ENCODE measurements at places on chromosomes 6 and 20.

DNA sequence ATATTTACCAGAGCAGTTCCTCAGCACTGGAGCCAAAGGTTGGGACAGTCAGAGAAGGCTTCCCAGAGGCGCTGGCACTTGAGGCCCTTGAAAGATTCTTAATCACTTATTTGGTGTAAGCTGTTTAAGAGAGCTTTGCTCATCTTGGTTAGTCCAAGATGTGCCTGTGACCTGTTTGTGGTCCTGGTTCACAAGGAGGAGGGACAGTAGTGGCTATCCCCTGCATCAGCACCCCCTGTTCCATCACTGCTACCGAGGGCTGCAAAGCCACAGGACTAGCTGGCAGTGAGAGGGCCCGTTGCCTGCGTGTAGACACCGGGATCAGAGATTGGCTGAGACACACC, 35.7 kb downstream of the VEGFA start:
- no peak for DNase-seq

DNA sequence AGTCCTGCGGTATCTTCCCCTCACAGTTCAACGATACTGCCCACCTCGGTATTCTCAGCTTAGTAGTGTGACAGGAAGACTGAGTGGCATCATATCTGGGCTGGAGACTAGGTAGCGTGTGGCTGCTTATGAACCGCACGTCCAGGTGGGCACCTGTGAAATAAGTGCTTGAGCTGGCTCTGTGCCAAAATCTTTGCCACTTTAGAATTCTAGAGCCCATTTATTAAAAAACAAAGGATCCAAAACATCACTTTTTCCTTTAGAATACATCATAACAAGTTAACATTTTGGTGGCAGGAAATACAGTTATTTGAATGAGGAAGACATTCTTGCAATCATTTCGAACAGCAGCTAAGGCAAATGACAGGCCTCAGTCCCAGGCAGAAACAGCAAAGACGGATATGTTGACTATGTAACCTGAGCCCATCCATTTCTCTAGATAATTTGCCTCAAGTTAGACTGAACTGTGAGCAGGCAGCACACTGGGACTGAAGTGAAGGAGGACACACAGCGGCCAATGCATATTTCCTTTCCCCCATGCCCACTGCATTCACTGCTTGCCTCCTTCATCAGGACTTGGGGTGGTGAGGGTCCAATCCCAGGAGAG, 136.6 kb downstream of the GMDS start:
- DNase-seq: no peak

GRCh38 chr20:15188415-15188814, 851.0 kb upstream of the FLRT3 start:
- no peak for DNase-seq

- no peak for DNase-seq
Measured at GRCh38 chr6:157143171-157143889, 180.0 kb downstream of the TMEM242 start.

- DNase-seq: no peak
Measured at GRCh38 chr6:3232017-3232945, 4.8 kb upstream of the TUBB2B start.

- no peak for DNase-seq
Measured at GRCh38 chr20:60642541-60642940, 609.5 kb upstream of the CDH4 start.

- DNase-seq: no peak
Measured at GRCh38 chr20:61949363-61949713, 116.3 kb downstream of the TAF4 start.

DNA sequence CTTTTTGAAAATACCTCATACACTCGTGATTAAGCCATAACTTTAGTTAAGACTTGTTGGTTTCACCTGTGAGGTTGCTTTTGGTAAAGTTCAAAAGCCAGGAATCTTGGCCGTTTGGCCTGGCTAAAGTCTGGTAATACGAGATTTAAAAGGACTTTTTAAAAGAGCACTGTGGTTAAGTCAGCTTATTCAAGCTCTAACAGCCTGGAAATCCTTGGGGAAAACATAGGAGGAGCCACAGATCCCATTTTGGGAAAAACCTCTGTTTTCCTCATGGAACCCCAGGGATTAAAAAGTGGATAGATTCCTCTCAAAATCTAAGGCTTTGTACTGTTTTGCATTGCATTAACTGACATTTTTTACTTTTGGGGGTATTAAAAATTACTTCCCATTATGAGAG, 13.7 kb upstream of the SLC22A16 start:
- DNase-seq: no peak

DNA sequence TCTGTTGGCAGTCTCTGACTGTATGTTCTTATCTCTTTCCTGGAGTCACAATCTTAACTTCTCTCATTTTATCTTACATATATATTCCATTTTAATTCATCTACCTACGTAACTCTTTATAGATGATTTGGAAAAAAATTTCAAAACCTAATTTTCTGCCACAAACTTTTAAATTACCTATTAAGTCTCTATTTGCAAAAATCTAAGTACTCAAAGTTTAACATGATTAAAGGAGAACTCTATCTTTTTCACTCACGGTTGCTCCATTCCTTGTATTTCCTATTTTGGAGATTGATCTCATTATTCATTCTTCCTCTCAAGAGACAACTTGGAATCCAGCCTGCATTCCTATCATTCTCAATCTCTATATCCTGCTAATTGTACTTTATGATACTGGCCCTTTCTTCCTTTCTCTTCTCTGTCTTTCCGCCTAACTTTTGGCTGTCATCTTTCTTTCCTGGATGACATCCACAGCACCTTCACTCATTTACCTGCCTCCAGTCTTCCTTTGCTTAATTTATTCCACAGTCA, 1071.1 kb upstream of the CITED2 start:
- no peak for DNase-seq

DNA sequence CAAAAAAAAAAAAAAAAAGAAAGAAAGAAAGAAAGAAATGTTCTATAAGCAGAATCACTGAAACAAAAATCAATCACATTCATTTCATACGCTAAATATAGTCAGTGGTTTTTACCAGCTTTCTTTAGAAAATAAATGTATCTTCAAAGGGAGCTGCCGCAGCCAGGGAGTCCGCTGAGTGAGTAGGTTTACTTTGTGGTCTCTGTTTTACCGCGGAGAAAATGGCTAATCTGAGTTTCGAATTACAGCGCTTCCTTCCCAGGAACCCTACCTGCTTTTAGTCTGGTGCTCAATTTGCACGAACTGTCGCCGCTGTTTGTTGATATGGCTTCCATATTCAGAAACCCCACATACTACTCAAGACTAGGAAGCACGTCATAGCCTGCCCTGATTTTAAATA, 102.4 kb downstream of the TFAP2A start:
- DNase-seq: no peak

- no peak for DNase-seq
Measured at GRCh38 chr20:17543531-17544131, 12.5 kb upstream of the BFSP1 start.

DNA sequence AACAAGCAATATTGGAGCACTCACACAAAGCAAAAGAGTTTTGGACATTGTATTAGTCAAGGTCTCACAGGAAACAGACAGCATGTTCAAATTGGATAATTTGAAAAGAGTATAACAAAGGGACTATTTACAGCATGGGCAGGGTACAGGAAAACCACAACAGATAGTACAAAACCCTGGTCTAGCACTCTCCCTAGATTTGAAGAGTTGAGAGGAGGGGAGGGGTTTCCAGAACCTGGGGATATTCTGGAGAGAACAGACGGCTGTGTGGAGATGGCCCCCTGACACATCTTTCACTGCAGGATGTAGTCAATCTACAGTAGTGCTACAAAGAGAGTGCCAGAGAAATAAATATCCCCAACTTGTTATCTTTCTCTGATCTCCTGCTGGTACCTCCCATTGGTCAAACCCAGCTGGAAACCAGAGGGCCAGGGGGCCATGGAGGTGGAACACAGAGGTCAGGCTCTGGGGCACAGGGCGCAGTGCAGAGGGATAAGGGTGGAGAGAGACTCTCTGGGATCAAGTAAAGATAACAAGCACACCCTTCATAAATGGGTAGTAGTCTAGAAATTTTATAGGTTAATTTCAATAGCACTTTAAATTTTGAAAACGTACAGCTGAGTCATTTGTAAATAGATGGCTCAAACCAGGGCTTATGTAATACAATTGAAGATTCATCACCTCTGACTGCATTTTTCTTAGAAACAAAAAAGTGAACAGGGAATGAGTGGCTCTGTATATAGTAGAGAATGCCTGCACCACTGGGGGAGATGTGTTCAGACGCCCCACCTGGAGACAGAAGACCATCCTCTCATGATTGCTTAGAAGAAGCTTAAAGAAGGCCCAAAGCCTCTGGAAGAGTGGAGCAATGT, 25.7 kb downstream of the RCAN2 start:
- no peak for DNase-seq

GRCh38 chr6:50116797-50117542, 67.2 kb upstream of the DEFB112 start:
- DNase-seq: no peak

DNA sequence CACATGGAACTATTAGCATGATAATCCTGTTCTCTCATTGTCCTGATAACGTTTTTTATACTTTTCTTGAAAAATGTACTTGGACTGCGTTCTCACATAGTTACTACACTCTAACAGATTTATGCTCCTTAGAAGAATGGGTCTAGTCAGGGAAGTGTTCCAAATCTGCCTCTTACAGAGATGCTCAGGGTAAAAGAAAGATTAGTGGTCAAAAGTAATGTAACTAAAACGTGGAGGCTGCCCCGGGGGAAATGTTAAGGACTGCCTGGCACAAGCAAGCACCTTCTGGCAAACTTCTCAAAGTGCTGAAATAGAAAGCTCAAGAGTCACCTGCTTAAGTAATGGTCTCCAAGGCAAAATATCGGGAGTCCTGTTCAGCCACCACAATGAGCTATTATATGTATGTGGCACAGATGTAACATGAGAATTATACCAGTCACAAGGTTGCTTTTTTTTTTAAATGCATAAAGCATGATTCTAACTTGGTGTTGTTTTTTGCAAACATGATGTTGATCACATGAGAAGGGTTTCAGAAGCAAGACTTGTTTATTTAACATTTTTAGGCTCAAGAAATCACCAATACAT, 244.5 kb upstream of the JARID2 start:
- no peak for DNase-seq
